Activated CD4-positive, alpha-beta T cell treated with anti-CD3 and anti-CD28 coated beads for 24 hours (primary cell): ENCODE measurements at places on chromosomes 2 and 18.

GRCh38 chr2:226405465-226405864, 394.2 kb downstream of the IRS1 start:
- DNase-seq = no peak

GRCh38 chr18:7940971-7941370, 373.9 kb downstream of the PTPRM start:
- DNase-seq = no peak

- DNase-seq = no peak
These were observed 7.0 kb upstream of the MYCN start for GRCh38 chr2:15933184-15933845.

GRCh38 chr2:237556773-237557632, 9.4 kb upstream of the PRLH start:
- DNase-seq = peak; percentile 23

GRCh38 chr2:64666810-64667438, 13.2 kb upstream of the SERTAD2 start:
- DNase-seq = no peak

DNA sequence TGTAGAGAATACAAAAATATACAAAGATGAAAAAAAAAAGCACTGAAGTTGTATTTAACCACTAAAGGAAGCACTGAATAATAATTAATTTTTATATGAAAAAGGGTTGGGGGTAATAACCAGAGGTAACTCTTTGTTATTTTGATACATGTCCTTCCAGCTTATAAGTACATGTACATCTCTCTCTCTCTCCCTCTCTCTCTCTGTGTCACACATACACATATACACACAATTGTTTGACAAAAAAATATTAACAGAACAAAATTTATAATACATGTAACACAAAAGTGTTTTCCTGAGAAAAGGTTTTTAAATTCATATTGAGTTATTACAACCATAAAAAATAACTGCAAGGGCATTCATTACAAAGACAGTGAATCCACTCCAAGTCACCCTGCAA, 4.6 kb downstream of the WIPF1 start:
- no peak for DNase-seq

DNA sequence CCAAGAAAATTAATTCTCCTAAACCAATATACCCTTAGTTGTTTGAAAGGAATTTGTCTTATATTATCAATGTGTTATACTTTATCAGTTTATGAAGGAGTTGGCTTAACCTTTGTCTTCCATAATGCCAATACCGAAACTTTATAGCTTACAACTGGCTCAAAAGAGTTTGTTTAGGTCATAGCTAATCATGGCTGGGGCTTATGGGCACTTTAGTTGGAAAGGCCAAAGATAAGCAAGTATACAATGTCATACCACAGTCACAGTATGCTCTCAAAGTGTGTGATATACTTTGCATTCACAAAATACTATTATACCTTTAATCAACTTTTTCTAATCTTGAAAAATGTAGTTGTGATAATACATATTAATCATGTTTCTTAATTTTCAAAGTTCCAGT, 2.3 kb downstream of the KLHL41 start:
- DNase-seq = no peak

DNA sequence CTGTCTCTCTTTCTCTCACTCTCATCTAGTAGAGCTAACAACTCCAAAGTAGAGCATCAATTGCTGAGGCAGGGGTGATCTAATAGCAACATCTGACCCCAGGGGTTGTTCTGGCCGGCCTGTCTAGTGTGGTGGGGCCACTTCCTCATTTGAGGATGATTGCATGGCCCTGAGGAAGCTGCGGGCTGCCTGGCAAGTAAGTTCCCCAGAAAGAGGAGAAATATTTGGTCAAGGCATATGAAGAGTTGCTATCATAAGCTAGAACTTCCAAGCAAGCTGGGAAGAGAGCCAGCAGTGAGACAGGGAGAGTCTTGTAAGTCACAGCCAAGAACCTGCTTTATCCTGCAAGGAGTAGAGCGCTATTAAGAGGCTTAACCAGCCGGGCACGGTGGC, 50.8 kb upstream of the TMEM87B start:
- no peak for DNase-seq

GRCh38 chr18:8744656-8745055, 39.3 kb downstream of the MTCL1 start:
- no peak for DNase-seq

DNA sequence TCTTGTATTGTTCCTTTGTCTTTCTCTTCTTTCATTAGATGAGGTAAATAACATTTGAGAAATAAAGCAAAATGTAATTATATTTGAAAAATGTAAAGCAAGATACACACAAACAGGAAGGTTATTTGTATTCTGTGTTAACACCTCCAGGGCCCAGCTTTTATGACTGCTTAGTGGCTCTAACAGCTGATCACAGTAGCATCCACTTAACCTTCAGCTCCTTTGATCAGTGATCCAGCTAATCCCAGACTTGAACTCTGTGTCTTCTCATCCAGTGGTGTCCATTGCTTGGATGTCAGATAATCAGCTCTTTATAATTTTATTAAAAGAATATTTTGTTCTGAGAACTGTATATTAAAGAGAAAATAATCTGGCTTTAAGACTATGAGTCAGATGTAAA, 44.5 kb downstream of the PSMD14 start:
- no peak for DNase-seq

- DNase-seq = no peak
These were observed 249.9 kb downstream of the DYSF start for GRCh38 chr2:71702971-71703898.

- no peak for DNase-seq
These were observed 7.1 kb upstream of the CSRNP3 start for GRCh38 chr2:165462443-165462842.

GRCh38 chr18:79383388-79384056, 12.2 kb upstream of the NFATC1 start:
- no peak for DNase-seq

DNA sequence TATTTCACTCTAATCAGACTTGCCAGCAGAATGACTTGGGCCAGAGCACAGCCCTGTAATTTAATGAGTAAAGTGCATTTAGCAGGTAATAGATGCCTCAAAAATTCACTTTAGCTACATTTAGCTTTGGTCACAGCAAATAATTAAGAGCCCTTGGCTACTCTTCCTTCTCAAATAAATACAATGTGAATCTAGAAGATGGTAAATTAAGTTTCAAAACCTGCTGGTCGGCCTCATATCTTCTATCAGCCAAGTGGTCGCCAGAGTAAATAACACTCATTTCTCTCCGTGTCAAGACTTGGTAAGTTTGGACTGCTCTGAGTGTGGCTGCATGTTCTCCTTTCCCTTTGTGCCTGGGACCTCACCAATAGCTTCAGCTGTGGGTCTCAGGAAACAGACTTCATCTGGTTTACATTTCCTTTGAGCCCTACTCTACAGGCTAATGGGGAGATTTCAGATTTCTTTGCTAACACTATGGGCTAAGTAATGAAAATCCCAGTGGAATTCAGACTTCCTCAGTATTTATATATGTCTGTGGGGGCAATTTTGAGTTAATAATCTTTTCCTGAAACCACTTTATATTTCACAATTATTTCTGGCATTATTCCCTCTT, 375.8 kb downstream of the RBM43 start:
- no peak for DNase-seq

DNA sequence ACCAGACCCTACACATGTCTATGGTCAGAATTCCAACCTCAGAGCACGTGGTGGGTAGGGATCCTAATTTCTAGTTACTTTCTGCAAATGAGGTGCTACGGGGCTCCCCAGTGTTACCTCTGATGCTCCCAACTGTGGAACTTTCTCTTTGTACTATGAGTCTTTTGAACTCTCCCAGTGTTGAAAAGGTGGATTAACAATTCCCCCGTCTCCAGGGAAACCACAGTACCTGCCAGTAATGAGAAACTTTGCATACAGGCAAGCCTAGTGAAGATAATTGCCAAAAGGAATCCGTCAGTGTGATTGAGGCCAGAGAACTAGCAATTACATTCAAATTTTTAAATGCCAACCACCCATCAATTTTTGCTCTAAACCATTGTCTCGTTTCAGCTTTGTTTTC, 129.0 kb upstream of the FOSL2 start:
- no peak for DNase-seq

DNA sequence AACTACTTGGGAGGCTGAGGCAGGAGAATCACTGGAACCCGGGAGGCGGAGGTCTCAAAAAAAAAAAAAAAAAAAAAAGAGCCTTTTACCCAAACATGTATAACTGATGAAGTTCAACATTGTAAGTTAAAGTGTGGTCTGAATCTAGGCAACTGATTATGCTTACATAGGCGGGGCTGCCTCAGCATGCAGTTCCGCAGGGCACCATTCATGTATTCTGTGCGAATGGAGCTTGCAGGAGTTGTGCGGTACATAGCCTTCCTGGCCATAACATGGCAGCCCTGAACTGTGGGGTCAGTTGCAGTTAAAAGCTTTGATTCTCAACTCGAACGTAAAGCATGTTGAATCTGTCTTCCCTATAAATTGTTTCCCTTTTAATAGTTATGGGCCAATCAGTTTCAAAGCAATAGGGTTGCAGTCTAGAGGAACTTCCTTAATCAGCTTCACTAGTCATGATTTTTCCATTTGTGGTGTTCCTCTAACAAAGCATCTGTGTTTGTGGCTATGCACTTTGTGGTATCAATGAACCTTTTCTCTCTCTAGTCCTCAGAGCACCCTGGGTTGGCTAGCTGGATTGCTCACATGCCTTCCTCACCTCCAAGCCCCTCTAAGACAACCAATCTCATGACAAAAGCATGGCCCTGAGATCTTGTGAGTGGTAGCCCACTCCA, 30.6 kb upstream of the CEP68 start:
- DNase-seq = no peak

DNA sequence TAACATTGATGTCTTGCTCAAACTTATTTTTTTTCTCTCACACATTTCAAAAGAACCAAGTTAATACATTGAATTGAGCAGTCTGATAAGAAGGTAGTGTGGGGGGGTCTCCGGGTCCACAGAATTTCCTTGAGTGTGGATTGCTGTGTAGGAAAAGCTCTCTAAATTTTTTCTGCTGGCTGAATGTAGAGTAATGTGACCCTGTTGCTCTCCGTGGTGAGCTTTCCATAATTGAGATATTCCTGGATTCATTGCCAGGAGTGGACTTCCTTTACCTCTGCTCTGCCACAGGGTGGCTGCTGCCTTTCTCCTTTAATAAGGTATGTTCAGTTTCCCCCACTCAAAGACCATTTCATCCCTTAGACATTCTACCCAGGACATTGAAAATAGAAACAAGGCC, 50.9 kb downstream of the PKP4 start:
- no peak for DNase-seq
